Esophagus squamous epithelium (tissue), 5 donors: ENCODE measurements at places on chromosomes 5 and 9.

DNA sequence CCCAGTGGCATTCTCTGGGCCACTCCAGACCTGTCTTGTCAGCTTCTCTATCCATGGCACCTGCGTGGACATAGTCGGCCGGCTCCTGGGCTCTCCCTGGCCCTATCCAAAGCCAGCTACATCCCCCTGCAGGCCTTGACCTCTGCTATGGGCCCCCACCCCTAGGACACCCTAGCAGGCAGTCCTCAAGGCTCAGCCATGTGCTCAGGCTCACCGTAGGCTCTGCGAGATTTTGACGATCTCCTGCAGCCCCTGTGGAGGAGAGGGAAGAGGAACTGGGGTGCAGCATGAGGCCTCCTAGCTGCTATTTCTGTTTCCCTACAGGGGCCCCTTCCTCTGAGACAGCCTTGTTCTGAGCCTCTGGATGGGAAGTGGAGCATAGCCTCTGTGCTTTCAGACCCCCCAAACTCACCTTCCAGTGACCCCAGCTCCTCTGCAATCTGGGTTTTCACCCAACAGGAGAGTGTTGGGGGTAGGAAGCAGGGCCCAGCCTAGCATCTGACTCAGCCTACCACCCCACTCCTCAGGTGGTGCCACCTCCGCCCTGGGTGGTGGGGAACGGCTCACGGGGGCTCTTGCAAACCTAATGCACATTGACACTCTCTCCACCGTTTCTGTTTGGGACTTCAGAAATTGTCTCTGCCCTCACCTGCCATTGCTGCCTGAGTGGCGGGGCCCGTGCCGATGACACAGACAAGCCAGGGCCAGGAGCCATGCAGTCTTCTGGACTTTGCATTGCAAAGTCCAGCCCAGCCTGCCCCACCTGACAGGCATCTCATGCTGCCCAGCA is 36.7 kb downstream of the HRH2 start:
- H3K27me3 ChIP-seq, result no peaks in the 10 kb centered on the region
- H3K4me3 ChIP-seq, result no peak overlapping the region
- peaks cover 4% of the 10 kb centered on the region for H3K4me1 ChIP-seq
- H3K36me3 ChIP-seq, result no peaks in the 10 kb centered on the region
- no peak overlapping the region for H3K27ac ChIP-seq

- no peak overlapping the region for H3K4me3 ChIP-seq
- H3K36me3 ChIP-seq, result no peaks in the 10 kb centered on the region
- DNase-seq, result no peak
- H3K27ac ChIP-seq, result no peak overlapping the region
- no peaks in the 10 kb centered on the region for H3K27me3 ChIP-seq
These were observed 232.8 kb downstream of the PDE4D start for GRCh38 chr5:59660737-59661136.

DNA sequence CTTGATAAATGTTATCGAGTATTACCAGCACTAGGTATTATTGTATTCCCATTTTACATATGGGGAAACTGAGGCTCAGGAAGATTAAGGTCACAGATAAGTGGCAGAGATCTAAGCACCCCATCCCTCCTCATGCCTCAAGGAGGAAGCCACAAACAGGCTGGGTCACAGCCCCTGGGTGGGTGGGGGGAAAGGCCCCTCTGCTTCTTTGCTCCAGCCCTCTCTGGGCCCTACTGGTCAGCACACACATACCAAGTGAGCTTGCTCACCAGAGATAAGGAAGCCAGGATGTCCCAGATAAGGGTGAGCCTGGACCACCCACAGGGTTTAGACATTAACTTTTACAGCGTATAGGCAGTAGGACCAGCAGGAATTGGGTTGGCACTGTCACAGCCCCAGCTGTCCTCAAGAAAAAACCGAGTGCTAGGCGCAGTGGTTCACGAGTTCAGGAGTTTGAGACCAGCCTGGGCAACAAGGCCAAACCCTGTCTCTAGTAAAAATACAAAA is 45.3 kb downstream of the STK10 start:
- no peaks in the 10 kb centered on the region for H3K27me3 ChIP-seq
- no peak overlapping the region for H3K27ac ChIP-seq
- no peak overlapping the region for H3K4me3 ChIP-seq
- DNase-seq, result no peak
- peaks cover 5% of the 10 kb centered on the region for H3K4me1 ChIP-seq

GRCh38 chr5:15487228-15487627 is 12.8 kb upstream of the FBXL7 start:
- H3K4me3 ChIP-seq, result no peak overlapping the region
- H3K27ac ChIP-seq, result no peak overlapping the region
- H3K27me3 ChIP-seq, result no peaks in the 10 kb centered on the region
- DNase-seq, result no peak

DNA sequence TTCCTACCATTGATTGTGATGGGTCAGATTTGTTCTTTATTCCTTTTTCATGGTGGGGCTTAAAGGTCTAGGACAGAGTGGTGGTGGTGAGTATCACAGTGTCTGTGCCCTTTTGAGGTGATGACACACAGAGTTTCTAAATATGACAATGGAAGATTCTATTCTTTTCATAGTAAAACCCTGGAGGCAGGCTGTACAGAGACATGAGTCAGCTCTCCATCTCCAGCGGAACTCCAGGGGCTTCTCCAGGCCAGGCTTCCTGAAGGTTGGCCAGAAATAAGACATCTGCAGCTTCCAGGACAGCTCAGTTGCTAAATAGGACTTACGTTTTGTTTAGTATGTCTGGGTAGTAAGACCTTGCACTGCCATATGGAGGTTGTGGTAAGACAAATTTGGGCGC is 229.5 kb downstream of the CD180 start:
- H3K36me3 ChIP-seq, result no peaks in the 10 kb centered on the region
- H3K4me1 ChIP-seq, result no peaks in the 10 kb centered on the region
- DNase-seq, result no peak
- no peak overlapping the region for H3K27ac ChIP-seq

- DNase-seq, result no peak
- no peak overlapping the region for H3K4me3 ChIP-seq
- no peak overlapping the region for H3K27ac ChIP-seq
- H3K4me1 ChIP-seq, result no peaks in the 10 kb centered on the region
These were observed 102.6 kb downstream of the XRCC4 start for GRCh38 chr5:83179966-83180365.

DNA sequence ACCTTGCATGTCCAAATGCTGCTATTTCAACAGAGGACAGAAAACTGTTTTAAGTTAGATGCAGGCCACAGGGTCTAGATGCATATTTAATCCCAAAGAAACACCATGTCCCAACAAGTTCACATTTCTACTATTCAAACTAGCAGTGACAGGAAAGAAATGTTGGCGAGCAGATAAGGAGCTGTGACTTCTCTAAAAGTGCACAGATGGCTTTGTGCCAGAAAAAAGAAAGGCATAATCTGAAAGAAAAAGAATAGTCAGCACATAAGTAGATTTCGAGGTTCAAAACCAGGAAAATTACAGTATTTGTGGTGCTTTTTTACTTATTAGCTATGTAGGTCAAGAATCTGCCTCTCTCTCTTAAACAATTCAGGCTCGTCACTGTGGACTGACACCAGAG is 178.3 kb downstream of the DNAH5 start:
- DNase-seq, result no peak
- no peaks in the 10 kb centered on the region for H3K36me3 ChIP-seq
- no peaks in the 10 kb centered on the region for H3K27me3 ChIP-seq
- H3K4me1 ChIP-seq, result no peaks in the 10 kb centered on the region
- H3K4me3 ChIP-seq, result no peak overlapping the region
- H3K27ac ChIP-seq, result no peak overlapping the region

GRCh38 chr9:124259158-124259808 is 1.5 kb downstream of the NEK6 start:
- peak overlapping the region; percentile 79 for H3K27ac ChIP-seq
- no peaks in the 10 kb centered on the region for H3K27me3 ChIP-seq
- H3K4me3 ChIP-seq, result peak overlapping the region; percentile 78
- no peak for DNase-seq

GRCh38 chr5:151101746-151102145 is 20.9 kb upstream of the TNIP1 start:
- peak overlapping the region; percentile 52 for H3K27ac ChIP-seq
- H3K27me3 ChIP-seq, result no peaks in the 10 kb centered on the region
- H3K4me1 ChIP-seq, result no peaks in the 10 kb centered on the region

DNA sequence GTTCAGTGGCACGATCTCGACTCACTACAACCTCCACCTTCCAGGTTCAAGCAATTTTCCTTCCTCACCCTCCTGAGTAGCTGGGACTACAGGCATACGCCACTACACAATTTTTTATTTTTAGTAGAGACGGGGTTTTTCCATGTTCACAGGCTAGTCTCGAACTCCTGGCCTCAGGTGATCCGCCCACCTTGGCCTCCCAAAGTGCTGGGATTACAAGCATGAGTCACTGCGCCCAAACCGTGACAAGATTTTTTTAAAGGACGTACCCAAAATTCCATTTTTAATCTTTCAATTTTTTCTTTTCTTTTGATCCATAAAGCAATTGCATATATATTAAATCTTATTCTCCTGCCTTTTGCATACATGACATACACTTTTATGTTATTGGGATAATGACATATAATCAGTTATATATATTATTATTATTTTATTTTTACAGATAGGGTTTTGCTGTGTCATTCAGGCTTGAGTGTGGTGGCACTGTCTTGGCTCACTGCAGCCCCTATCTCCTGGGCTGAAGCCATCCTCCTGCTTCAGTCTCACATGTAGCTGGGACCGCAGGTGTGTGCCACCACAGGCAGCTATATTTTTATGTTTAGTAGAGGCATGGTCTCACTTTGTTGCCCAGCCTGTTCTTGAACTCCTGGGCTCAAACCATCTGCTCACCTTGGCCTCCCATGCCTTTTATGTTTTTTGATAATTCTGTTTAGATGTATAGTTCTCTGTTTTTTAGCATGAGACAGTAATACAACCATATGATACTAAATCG is 71.9 kb downstream of the RAB24 start:
- peaks cover 15% of the 10 kb centered on the region for H3K4me1 ChIP-seq
- DNase-seq, result no peak
- peaks cover 2% of the 10 kb centered on the region for H3K36me3 ChIP-seq
- H3K27ac ChIP-seq, result no peak overlapping the region

GRCh38 chr9:89794918-89795317 is 190.1 kb downstream of the GADD45G start:
- H3K4me1 ChIP-seq, result peaks cover 13% of the 10 kb centered on the region
- H3K36me3 ChIP-seq, result no peaks in the 10 kb centered on the region
- no peak overlapping the region for H3K27ac ChIP-seq
- no peaks in the 10 kb centered on the region for H3K27me3 ChIP-seq

GRCh38 chr5:165188556-165189175 is 1683.2 kb downstream of the MAT2B start:
- no peak overlapping the region for H3K4me3 ChIP-seq
- H3K27ac ChIP-seq, result no peak overlapping the region
- H3K27me3 ChIP-seq, result no peaks in the 10 kb centered on the region
- no peak for DNase-seq

- H3K4me1 ChIP-seq, result peaks cover 12% of the 10 kb centered on the region
- H3K36me3 ChIP-seq, result no peaks in the 10 kb centered on the region
- H3K27ac ChIP-seq, result peak overlapping the region; percentile 27
- no peak for DNase-seq
- H3K27me3 ChIP-seq, result no peaks in the 10 kb centered on the region
These were observed 233.1 kb downstream of the ADAMTSL1 start for GRCh38 chr9:18707061-18707461.

GRCh38 chr5:11898-12297 is 80.1 kb upstream of the PLEKHG4B start:
- H3K27me3 ChIP-seq, result no peaks in the 10 kb centered on the region
- H3K4me1 ChIP-seq, result no peaks in the 10 kb centered on the region
- no peak overlapping the region for H3K27ac ChIP-seq
- no peak for DNase-seq

GRCh38 chr5:152379331-152379730 is 25.7 kb downstream of the NMUR2 start:
- no peaks in the 10 kb centered on the region for H3K36me3 ChIP-seq

DNA sequence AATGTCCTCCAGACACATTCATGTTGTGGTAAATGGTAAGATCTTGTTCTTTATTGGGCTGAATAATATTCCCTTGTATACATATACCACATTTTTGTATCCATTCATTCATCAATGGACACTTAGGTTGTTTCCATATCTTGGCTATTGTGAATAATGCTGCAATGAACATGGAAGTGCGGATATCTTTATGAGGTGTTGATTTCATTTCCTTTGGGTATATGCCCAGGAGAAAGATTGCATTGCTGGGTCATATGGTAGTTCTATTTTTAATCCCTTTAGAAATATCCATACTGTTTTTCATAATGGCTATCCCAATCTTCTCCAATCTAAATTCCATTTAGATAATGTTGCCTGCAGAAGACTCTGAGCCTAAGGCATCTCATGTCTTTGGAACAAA is 78.0 kb upstream of the TNC start:
- H3K4me1 ChIP-seq, result peaks cover 6% of the 10 kb centered on the region
- no peaks in the 10 kb centered on the region for H3K27me3 ChIP-seq
- no peak overlapping the region for H3K4me3 ChIP-seq
- H3K27ac ChIP-seq, result no peak overlapping the region
- DNase-seq, result no peak

GRCh38 chr5:59034498-59035186 is 451.8 kb downstream of the RAB3C start:
- no peak overlapping the region for H3K4me3 ChIP-seq
- H3K36me3 ChIP-seq, result no peaks in the 10 kb centered on the region
- H3K27ac ChIP-seq, result no peak overlapping the region

DNA sequence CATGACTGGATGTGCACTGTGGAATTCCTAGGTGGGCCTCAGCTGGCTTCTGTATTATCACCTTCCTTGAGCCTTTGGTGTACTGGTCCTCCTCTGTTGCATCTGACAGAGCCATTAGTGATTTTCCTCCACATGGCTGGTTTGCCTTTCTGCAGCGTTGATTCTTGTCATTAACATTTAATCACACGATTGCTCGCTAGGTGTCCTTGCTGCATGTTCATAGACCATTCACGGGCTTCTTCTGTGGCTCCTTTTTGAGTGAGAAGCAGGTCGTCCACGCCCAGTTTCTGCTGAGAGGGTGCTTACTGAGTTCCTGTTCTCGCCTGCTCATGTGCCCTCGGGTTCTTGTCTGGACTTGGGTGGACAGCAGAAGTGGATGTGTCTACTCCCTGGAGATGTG is 29.3 kb downstream of the ADAMTS16 start:
- no peak overlapping the region for H3K4me3 ChIP-seq
- H3K27me3 ChIP-seq, result no peaks in the 10 kb centered on the region
- no peak for DNase-seq
- no peak overlapping the region for H3K27ac ChIP-seq
- no peaks in the 10 kb centered on the region for H3K4me1 ChIP-seq

- H3K27me3 ChIP-seq, result no peaks in the 10 kb centered on the region
- H3K4me3 ChIP-seq, result no peak overlapping the region
- peaks cover 5% of the 10 kb centered on the region for H3K4me1 ChIP-seq
- peak overlapping the region; percentile 36 for H3K27ac ChIP-seq
These were observed 57.2 kb downstream of the MTMR12 start for GRCh38 chr5:32255540-32255900.

DNA sequence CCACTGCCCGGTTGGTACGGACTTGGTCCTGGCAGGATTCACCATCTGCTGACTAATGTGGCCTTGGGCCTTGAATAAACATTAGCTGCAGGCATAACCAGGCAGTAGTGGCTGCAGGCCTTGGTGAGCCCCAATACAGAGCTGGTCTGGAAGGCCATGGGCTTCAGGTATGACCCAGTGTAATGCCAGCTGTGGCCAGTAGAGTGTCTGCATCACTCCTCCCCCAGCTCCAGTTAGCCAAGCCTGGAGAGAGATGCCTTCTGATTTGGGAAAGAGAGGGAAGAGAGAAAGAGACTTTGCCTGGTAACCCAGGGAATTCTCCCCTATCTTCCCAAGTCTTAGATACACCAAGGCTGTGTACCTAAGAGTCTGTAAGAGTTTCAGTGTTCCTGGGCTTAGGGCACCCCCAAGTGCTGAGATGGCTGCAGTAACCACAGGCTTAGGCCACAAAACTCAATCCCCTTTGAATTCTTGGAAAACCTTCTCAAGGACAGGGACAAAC is 5.6 kb upstream of the C5 start:
- peaks cover 9% of the 10 kb centered on the region for H3K4me1 ChIP-seq
- DNase-seq, result no peak
- H3K27me3 ChIP-seq, result no peaks in the 10 kb centered on the region
- no peak overlapping the region for H3K27ac ChIP-seq
- no peak overlapping the region for H3K4me3 ChIP-seq
